Activated T-helper 1 cell treated with anti-CD3 and anti-CD28 coated beads, Interleukin-12 subunit alpha, Interleukin-12 subunit beta, Interleukin-2, Interleukin-4 antibody, amounts not matched to agents 30 ng/mL and 10 ng/mL and 1 ng/mL, durations not matched to agents 14 hours and 24 hours and 36 hours (primary cell): ENCODE measurements at places on chromosomes 6 and 20.

DNA sequence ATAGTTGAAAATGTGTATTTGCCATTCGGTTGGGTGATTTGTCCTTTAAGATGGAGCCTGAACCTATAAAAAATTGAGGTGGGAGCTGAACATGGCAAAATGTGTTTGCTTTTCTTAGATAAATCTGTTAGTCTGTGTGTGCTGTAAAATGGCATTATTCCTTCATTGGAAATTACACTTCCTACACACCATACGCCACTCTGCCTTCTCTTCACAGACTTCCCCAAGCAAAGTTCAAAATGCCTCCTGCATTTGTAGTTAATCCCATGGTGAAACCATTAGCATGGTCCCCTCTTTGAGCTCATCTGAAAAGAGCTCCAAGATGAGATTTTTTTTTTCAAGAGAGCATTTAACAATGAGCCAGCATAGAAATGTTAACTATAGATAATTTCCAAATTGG is 567 bp downstream of the ADTRP start:
- no peak for DNase-seq
- H3K27ac ChIP-seq: no peak overlapping the region
- peaks cover 5% of the 10 kb centered on the region for H3K27me3 ChIP-seq

GRCh38 chr6:887583-888235 is 194.8 kb upstream of the EXOC2 start:
- peaks cover 12% of the 10 kb centered on the region for H3K4me1 ChIP-seq
- DNase-seq: no peak
- H3K27me3 ChIP-seq: peaks cover 2% of the 10 kb centered on the region
- no peak overlapping the region for H3K27ac ChIP-seq

DNA sequence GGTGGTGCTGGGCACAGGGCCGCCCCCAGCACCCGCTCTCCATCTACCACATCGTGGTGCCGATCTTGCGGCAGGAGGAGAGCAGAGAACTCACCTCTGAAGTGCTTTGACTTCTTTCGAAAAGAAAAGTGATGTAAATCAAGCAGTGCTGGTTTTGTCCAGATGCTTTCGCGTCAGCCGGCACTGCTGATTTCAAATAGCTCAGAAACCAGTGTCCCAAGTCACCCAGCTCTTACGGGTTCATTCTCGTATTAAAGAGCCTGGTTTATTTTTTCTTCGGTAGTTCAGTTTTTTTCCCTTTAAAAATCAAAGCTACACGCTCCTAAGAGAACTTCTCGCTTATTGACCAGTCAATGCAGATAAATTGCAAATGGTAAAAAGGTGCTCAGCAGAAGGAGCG is 32.1 kb downstream of the MYT1 start:
- H3K4me3 ChIP-seq: no peak overlapping the region
- H3K27ac ChIP-seq: no peak overlapping the region
- H3K36me3 ChIP-seq: no peaks in the 10 kb centered on the region
- H3K27me3 ChIP-seq: no peaks in the 10 kb centered on the region

- peaks cover 3% of the 10 kb centered on the region for H3K27me3 ChIP-seq
- H3K27ac ChIP-seq: no peak overlapping the region
- no peaks in the 10 kb centered on the region for H3K36me3 ChIP-seq
- H3K4me1 ChIP-seq: peaks cover 6% of the 10 kb centered on the region
- no peak for DNase-seq
Measured at GRCh38 chr6:139882234-139882633, 507.8 kb upstream of the CITED2 start.

DNA sequence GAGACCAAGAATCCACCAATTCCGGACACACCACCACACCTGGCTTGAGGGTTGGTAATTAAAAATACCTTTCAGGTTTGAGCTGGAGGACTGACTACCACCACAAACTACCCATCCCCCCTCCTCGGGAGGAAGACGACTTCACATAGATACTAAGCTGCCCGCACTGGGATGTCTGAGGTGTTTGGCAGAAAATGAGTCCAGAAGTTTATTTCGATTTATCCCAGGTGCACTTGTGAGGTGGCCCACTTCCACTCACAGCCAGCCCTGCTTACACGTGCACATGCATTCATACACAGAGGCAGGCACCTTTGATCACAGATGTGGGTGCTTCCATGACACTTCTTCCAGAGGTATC is 187.1 kb downstream of the ID4 start:
- DNase-seq: no peak
- peaks cover 18% of the 10 kb centered on the region for H3K4me1 ChIP-seq
- peak overlapping the region; percentile 76 for H3K4me3 ChIP-seq

DNA sequence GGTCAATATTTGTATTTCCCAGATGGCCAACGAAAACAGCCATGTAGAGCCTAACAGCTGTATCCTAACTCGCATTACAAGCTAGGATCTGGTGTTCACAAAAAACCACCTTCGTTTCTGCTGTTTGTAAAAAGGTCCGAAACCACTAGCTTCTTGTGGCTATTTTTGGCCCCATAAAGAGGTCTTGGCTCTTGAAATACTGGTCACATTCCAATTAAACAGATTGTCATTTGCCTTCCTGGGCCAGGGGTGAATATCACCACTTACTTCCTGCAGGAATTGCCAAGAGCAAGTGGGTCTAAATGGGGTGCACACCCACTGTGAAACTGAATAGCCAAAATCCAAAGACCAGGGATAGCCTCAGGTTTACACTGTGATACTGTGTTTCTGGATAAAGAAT is 48.2 kb downstream of the TSHZ2 start:
- H3K4me1 ChIP-seq: peaks cover 75% of the 10 kb centered on the region
- H3K27ac ChIP-seq: peak overlapping the region; percentile 72
- H3K4me3 ChIP-seq: no peak overlapping the region
- no peaks in the 10 kb centered on the region for H3K27me3 ChIP-seq
- peaks cover 33% of the 10 kb centered on the region for H3K36me3 ChIP-seq

DNA sequence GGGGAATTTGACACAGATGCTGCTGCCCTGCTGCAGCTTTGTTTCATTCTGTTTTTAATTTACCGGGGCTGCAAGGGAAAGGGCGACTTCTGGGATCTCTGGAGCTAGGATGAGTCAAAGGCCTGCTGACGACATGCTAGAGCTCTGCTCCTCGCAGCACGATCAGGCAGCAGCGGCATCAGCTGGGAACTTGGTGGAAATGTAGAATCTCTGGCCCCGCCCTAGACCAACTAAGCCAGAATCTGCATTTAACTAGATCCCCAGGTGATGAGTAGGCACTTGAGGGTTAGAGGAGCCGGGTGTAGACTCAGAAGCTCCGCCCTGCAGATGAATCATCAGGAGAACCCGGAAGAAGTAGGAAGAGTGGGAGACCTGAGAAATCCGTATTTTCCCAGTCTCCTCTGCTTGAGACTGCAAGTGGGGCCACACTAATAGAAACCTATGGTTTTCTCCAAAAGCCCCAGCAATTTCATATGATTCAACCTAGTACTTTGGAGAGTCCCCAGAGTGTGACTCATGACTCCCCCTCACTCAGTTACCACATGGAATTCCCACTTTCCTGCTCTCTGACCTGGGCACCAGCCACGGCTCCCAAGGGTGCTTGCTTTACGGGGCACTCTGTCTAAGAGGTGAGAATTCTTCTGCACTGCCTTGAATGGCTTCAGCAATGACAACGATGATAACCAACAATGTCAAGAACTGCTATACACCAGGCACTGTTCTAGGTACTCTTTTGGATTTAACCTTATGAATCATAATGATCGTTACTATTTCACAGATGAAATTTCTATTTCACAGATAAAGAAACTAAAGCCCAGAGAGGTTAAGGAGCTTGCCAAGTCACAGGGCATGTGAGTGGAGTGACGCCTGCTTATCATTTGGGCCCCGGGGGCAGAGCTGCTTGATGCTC is 18.1 kb downstream of the TUBB2B start:
- H3K27me3 ChIP-seq: peaks cover 23% of the 10 kb centered on the region
- H3K4me3 ChIP-seq: peak overlapping the region; percentile 43
- DNase-seq: no peak
- no peaks in the 10 kb centered on the region for H3K36me3 ChIP-seq
- H3K4me1 ChIP-seq: peaks cover 41% of the 10 kb centered on the region

GRCh38 chr6:105921781-105922180 is 164.4 kb upstream of the PRDM1 start:
- peaks cover 8% of the 10 kb centered on the region for H3K36me3 ChIP-seq
- no peak overlapping the region for H3K27ac ChIP-seq
- H3K4me3 ChIP-seq: no peak overlapping the region
- no peak for DNase-seq
- H3K27me3 ChIP-seq: peaks cover 3% of the 10 kb centered on the region
- peaks cover 39% of the 10 kb centered on the region for H3K4me1 ChIP-seq

DNA sequence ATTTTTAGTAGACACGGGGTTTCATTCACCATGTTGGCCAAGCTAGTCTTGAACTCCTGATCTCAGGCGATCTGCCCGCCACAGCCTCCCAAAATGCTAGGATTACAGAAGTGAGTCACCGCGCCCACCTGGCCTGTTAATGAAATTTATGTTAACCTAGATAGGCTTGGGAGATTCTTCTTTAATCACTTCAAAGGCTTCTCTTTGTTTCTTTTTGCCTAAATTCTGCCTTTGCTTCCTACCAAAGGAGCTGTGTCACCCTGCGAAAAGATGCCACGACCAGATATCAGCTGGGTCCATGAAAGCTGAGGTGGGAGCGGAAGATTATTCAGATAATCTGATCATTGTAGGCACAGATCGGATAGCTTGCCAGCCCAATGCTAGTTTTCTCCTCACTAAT is 75.3 kb downstream of the GMPR start:
- H3K4me3 ChIP-seq: no peak overlapping the region
- H3K27ac ChIP-seq: no peak overlapping the region
- DNase-seq: no peak
- peaks cover 19% of the 10 kb centered on the region for H3K4me1 ChIP-seq
- H3K27me3 ChIP-seq: no peaks in the 10 kb centered on the region

GRCh38 chr6:151512481-151512880 is 18.7 kb downstream of the CCDC170 start:
- DNase-seq: no peak
- no peaks in the 10 kb centered on the region for H3K27me3 ChIP-seq
- H3K36me3 ChIP-seq: no peaks in the 10 kb centered on the region
- H3K27ac ChIP-seq: no peak overlapping the region
- no peaks in the 10 kb centered on the region for H3K4me1 ChIP-seq

DNA sequence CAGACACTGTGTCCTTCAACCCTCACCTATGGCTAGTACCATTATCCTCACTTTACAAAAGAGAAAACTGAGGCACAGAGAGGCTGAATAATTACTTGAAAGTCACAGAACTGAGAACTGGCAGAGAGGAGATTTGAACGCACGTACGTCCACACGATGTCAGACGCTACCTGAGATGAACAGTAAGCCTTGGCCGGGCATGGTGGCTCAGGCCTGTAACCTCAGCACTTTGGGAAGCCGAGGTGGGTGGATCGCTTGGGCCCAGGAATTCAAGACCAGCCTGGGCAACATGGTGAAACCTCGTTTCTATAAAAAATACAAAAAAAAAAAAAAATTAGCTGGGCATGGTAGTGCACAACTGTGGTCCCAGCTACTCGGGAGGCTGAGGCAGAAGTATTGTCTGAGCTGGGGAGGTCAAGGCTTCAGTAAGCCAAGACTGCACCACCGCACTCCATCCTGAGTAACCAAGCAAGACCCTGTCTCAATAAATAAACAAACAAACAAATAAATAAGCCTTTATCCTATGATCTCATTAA is 20.5 kb downstream of the GMDS start:
- no peak overlapping the region for H3K27ac ChIP-seq
- H3K36me3 ChIP-seq: peaks cover 8% of the 10 kb centered on the region
- no peaks in the 10 kb centered on the region for H3K27me3 ChIP-seq
- DNase-seq: no peak
- no peak overlapping the region for H3K4me3 ChIP-seq

DNA sequence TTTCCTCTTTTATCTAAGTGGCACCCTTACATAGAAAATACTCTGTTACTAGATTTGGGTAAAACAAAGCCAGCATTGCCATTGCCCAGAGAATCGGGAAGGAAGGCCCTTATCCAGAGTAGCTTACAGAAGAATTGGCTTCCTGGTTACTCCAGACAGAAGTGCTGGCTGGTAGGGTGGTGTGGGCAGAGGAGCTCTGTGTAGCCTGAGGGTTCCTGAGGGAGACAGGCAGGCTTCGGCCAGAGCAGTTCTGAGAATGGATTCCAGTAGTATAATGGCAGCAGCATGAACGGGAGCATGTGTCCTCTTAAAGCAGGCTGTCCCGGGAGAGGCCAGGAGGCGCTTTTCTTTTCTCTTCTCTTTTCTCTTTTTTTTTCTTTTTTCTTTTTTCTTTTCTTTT is 11.9 kb downstream of the CUL9 start:
- H3K27ac ChIP-seq: no peak overlapping the region
- no peaks in the 10 kb centered on the region for H3K4me1 ChIP-seq
- peaks cover 29% of the 10 kb centered on the region for H3K36me3 ChIP-seq
- H3K27me3 ChIP-seq: no peaks in the 10 kb centered on the region
- no peak overlapping the region for H3K4me3 ChIP-seq

DNA sequence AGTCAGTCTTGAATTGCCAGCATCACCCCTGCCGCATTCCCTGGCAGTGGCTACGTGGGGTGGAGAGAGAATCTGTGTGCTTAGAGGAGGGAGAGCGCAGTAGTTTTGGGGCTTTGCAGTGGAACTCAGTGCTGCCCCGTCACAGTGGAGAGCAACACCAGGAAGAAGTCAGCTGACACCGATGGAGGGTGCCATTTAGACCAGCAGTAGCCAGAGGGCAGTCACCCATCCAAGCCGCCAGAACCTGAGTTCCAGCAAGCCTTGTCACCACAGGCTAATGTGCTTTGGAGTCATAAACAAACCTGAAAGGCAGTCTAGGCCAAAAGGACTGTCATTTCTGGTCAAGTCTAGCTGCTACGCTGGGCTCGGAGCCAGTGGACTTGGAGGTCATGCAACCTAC is 22.0 kb upstream of the PERP start:
- no peak overlapping the region for H3K4me3 ChIP-seq
- no peaks in the 10 kb centered on the region for H3K36me3 ChIP-seq
- no peaks in the 10 kb centered on the region for H3K4me1 ChIP-seq
- H3K27ac ChIP-seq: no peak overlapping the region
- DNase-seq: no peak
- peaks cover 16% of the 10 kb centered on the region for H3K27me3 ChIP-seq

DNA sequence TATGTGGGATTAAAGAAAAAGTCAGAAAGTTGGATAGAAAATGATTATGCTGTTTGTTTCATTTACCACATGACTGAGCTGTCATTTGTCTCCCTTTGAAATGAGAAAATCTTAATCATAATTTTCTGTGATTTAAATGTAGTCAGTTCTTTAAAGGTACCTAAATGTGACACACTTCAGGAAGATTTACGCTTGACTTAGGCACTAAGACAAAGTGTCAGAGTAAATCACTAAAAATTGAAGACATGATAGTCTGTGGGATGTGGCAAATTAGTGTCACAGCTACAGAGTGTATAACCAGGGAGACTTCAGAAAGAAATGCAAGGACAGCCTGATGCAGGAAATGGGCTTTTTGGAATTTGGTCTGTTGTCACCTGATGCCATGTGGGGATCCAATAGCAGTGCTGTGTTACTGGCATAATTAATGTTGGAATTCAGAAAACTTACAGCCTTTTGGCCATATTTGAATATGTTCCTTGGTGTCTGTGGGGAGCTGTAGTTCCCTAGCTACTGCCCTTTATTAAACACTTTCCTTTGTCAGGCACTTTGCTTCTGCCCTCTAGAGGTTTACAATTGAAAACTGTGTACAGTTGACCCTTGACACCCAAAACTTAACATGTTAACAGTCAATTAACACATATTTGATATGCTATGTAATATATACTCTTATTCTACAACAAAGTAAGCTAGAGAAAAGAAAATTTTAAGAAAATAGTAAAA is 493.8 kb downstream of the UTRN start:
- no peaks in the 10 kb centered on the region for H3K27me3 ChIP-seq
- no peak for DNase-seq
- H3K4me1 ChIP-seq: no peaks in the 10 kb centered on the region
